ENCODE measurements at places on chromosomes 2 and 18. TPM values are rescaled to one million over a fixed set of nuclear protein-coding genes. Genes with fewer than 3 reads are reported as not detected.

ACMSD gene
- not detected for total RNA-seq

NT5C1B gene
- total RNA-seq, result not detected

EML4 gene
- 82.1 TPM for total RNA-seq

GRP gene
- not detected for total RNA-seq

- DNase-seq, result no peak
Observed at GRCh38 chr2:129712676-129712985, 266.8 kb upstream of the RAB6C start.

- no peak for DNase-seq
Observed at GRCh38 chr2:179682756-179683155, 178.7 kb downstream of the ZNF385B start.

GRCh38 chr2:30686000-30686399 lies 121.2 kb downstream of the CAPN13 start:
- no peak for DNase-seq

DNA sequence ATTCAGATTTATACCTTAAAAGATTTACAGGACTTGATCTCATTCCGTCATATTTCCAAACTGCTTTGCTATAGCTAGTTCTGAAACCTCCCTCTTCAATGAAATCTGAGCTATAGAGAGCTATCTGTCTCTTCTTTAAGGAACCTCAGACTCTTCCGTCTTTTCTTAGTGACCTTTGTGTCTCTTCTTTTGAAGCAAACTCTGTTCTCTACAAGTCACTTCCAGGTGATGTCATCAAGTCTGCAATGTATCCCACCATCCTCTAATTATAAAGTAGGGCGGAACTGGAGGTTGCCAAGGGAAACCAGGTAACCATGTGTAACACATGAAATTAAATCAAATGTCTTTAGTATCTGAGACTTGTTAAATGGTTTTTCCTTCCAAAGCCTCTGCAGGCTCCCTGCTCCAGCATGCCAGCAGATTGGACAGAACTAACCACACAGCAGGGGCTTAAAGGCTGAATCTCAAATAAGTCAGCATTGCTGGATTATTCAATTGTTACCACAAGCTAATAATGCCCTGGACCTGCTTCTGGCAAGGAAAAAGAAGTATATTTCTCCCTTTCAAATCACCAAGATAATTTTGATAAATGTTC lies 41.2 kb upstream of the PEX13 start:
- no peak for DNase-seq

GRCh38 chr2:105421053-105421452 lies 22.2 kb upstream of the FHL2 start:
- no peak for DNase-seq

- no peak for DNase-seq
Observed at GRCh38 chr2:54968561-54969218, 81.6 kb downstream of the RTN4 start.

Measured in colonic mucosa (tissue), 4 donors.